Stimulated activated CD4-positive, alpha-beta T cell treated with anti-CD3 and anti-CD28 coated beads, Interleukin-12 subunit alpha, Interleukin-12 subunit beta, amount 100 ng/mL, for 4 hours (primary cell): ENCODE measurements at places on chromosomes 13 and 19.

DNA sequence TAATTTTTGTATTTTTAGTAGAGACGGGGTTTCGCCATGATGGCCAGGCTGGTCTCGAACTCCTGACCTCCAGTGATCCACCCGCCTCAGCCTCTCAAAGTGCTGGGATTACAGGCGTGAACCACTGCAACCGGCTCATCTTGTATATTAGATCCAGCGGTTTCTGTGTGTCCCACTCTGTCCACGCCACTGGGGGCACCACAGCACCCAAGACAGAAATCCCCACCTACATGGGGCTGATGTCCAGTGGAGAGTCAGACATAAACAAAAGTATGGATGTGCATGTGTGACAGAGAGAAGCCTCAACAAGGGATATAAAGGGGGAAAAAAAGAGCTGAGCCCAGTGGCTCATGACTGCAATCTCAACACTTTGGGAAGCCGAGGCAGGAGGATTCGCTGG, 65.8 kb upstream of the ADGRE5 start:
- DNase-seq, result no peak

DNA sequence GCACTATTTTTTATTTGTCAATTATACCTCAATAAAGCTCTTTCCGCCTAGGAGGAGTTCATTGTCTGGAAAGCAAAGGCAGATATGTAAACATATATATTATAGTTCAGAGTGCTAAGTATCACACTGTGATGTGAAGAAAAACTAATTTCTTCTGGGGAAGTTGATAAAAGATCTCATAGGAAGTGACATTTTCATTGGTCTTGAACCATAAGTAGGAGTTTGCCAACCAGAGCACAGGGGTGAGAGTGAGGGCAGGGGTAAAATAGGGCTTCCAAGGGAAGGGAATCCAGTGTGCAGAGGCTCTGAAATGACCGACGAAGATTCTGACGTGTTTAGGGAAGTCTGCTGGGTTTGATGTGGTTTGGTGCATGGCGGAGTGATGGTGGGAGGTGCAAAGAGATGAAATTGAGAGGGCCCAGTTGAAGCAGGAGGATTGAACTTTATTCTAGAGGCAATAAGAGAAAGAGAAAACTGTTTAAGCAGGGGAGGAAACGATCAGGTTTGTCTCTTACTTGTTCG, 780 bp upstream of the GTF2F2 start:
- DNase-seq, result peak; percentile 26

GRCh38 chr19:11699931-11700794, 38.6 kb downstream of the ZNF823 start:
- no peak for DNase-seq

- DNase-seq, result no peak
Observed at GRCh38 chr19:18839465-18840287, 7.9 kb downstream of the UPF1 start.

DNA sequence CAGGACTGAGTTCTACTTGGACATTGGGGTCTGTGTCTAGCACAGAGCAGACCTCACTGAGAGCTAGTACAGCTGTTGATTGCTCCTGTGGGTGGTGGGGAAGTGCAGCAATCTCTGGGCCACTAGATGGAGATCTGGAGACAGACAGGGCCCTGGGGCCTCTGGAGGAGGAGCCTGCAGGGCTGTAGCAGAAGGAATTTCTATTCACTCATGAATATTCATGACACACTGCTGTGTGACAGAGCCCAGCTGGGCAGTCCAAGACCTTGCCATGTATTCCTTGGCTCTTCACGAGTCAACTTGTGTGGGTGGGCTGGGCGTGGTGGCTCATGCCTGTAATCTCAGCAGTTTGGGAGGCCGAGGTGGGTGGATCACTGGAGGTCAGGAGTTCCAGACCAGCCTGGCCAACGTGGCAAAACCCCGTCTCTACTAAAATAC, 37.5 kb downstream of the SUGP2 start:
- no peak for DNase-seq

- no peak for DNase-seq
Observed at GRCh38 chr13:113839536-113840204, 24.2 kb downstream of the GAS6 start.

DNA sequence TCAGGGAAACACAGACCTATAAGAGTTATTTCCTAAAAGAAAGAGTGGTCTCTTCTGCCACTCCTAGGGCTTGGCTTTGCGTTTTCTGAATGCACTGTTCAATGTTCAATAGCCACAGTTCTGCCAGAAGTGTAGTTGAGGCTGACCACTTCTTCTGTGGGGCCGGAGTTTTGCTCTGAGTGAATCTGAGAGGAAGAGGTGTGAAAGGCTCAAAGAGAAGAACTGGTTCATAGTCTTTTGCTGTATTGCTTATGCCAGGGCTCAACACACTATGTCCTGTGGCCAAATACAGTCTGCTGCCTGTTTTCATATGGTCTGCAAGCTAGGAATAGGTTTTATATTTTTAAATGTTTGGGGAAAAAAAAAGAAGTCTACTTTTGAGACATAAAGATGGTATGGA, 128.2 kb downstream of the STOML3 start:
- no peak for DNase-seq

- DNase-seq, result no peak
Observed at GRCh38 chr13:99354371-99354951, 47.3 kb upstream of the GPR183 start.

DNA sequence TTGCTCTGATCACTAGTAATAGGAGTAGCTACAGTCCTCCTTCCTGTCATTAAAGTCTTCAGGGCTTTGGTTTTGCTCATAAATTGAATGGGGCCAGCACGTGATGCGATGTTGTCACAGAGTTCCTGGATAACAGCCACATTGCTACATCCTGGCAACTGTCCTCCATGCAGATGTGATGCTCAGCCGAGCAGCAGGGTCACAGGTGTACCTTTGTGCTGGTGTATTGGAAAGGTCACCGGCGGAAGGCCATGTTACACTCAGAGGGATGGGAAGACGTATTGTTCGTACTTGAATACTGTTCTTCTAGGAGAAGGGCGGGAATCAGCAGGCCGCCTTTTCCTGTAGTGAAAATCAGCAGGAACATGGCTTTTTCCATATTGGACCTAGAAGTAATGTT, 713.8 kb upstream of the GPC6 start:
- DNase-seq, result no peak

DNA sequence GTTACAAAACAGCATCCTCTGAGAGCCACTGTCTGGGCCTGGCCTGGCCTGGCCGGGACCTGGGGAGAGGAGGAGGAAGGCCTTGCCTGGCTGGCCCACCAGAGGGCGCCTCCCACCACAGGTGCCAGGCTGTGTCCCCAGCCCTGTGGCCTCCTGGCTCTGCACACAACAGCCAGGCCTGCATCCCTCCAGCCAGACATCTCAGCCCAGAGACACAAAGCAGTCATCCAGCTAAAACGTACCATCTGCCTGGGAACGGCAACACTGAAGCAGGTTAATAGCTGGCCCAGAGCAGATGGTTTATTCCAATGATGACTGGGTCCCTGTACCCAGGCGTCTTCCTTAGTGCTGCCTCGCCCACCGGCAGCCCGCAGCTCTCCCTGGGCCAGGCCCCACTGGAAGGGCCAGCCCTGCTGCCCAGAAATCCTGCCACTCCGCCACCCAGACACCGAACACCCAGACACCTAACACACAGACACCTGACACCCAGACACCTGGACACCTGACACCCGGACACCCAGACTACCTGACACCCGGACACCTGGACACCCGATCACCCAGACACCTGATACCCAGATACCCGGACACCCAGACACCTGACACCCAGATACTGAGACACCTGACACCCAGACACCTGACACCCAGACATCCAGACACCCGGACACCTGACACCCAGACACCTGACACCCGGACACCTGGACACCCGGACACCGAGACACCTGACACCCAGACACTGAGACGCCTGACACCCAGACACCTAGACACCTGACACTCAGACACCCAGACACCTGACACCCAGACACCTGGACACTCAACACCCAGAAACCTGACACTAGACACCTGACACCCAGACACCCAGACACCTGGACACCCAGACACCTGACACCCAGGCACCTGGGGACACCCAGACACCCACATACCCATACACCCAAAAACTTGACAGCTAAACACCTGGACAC, 20.1 kb downstream of the C19orf12 start:
- peak; percentile 81 for DNase-seq

DNA sequence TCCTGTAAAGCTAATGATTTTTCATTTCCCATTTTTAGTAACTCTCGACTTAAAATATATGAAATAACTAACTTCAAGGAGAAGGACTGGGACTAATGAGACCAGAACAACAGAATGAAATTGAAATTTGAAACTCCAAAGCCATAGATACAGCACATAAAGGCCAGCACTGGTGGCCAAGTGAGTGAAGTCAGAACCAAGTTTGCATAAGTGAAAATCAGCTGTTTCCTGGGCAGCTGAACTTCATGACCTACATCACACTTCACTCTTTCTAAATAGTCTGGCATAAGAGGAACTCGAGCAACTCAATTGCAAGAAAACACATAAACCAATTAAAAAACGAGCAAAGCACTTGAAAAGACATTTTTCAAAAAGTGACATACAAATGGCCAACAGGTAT, 84.5 kb downstream of the DCLK1 start:
- no peak for DNase-seq

DNA sequence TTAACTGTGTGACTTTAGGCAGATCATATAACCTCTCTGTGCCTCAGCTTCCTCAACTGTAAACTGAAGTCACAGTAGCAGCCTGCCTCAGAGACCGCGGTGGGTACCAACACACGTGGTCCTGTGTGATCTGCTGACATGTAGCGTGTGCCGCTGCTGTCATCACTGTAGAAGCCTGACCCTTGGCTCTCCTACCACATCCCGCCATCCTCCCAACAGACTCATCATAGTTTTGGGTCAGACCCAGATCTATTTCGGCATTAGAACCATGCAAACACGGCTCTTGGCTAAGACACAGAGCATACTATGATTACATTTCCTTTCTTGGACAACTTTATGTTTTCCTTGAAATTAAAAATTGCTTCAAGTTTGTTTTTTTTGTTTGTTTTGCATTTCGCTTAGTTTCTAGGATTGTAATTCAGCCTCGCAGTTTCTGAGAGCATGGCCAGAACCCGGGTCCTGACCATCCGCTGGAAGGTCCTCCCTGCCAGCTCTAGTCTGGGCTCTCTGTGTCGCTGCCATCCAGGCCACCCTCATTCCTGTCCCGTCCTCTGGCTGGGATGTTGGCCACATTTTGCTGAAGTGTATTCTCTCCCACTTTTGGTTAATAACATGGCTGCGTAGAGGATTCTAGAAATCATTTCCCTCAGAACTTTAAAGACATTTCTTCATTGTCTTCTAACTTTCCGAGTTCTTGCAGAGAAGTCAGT, 53.0 kb downstream of the GGACT start:
- no peak for DNase-seq

DNA sequence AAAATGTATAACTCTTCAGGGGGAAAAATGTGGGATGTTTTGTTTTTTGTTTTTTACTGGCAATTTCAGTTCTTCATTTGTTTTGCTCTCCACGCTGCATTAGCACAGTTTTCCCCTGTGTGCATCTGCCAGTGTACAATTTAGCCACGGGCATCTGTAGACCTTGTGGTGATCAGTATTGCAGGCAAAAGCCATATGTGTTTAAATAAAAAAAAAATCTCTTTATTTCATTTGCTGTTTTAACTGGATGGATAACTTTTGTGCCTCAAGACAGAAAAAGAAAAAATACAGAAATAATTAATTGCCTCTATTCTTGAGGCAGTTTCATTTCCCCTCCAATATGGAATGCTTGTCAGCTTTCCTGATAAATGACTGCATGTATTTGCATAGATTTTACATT, 7.9 kb upstream of the MAB21L1 start:
- no peak for DNase-seq

DNA sequence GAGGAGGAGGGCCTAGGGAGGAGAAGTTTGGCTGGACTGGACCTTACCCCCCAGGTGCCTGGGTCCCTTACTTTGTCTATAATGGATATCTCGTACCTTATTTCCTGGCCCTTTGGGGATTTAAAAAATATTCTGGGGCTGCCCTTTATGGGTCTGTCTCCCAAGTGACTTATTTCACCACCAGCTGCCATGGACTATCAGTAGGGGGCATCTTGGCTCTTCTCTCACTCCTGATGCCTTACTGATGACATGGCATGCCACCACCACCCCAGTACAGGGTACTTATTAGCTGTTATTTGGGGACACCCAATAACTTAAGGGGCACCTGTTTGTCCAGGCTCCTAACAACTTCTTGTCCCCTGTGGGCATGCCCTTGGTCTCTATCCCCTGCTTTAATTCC, 38.0 kb downstream of the NFIX start:
- no peak for DNase-seq

- DNase-seq, result no peak
Observed at GRCh38 chr13:36769126-36769525, 49.9 kb upstream of the RFXAP start.

- DNase-seq, result no peak
Observed at GRCh38 chr13:99307247-99307646, at the start of gene GPR183. Gene GPR183 (minus strand): TSS chr13:99307399. CDS start chr13:99296145, 11,254 bp downstream.

DNA sequence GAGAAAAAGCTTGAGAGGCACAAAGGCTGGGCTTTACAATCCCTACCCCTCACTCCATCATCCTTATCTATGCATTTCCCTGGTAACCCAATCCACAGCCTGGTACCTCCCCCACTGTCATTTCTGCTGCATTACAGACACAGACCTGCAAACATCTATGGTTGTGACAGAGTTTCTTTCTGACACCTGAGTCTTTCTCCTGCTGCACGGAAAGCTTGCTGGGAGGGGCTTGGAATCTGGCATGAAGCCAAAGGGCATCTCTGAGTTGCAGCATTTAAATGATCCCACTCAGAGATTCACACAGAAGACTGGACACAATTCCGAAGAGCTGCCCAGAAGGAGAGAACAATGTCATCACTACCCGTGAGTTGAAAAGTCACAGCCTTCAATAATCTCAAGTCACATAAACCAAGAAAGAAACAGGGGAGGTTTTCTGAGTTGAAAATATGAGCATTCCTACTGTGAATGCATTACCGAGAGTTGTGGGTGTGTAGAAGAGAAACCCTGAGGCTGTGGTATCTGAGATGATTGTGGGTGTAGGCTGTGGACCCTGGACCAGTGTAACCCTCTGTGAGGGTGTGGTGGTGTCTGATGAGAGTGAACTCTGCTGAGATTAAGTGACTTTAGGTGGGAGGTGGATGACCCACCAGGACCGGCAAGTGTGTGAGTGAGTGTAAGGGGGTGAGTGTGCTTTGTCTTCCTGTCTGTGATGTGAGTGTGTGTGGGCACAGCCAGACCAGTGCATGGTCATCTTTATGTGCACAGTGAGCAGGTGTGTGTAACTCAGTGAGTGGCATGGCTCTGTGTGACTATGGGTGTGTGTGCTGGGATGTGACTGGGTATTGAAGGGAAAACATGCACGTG, at the start of gene LGALS14:
LGALS14 (plus strand) TSS at position 301 of the 864 bp plus-strand sequence; CDS start at position 349, 48 bp downstream.
- no peak for DNase-seq

- DNase-seq, result no peak
Observed at GRCh38 chr13:50460358-50460757, 383.1 kb downstream of the DLEU7 start.
